Glomerular endothelial cell (primary cell): ENCODE measurements at places on chromosomes 7 and 10. TPM values are rescaled to one million over a fixed set of nuclear protein-coding genes. Genes with fewer than 3 reads are reported as not detected.

DNA sequence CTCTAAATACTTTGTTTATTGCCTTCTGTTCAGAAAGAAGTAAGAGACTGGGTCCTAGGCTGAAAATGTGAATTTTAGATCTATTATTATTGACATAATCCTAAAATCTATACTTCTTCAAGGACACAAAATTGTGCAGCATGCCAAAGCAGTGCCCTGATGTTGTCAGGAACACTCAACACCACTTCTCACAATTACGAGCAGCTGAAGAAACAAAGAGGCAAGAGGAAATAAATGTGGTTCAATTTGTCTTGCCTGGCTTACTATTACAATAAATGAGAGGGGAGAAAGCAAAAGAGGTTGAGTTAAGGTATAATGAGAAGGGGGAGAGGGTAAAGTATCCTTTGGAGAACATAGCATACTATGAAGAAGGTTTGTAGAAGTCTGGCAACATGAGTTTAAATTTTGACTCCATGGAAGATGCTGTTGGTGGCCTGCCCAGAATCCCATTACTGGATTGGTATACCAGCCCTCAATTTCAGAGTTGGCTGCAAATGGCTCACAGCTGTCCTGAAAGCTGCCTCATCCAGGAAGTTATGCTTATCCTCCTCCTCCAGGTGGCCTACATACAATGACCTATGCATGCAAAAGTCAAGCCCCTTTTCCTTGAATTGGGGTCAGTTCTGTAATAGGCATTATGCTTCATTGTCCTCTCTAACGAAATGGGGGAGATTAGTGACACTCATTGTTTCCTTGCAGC, 274.6 kb upstream of the SMIM30 start:
- DNase-seq = no peak

DNA sequence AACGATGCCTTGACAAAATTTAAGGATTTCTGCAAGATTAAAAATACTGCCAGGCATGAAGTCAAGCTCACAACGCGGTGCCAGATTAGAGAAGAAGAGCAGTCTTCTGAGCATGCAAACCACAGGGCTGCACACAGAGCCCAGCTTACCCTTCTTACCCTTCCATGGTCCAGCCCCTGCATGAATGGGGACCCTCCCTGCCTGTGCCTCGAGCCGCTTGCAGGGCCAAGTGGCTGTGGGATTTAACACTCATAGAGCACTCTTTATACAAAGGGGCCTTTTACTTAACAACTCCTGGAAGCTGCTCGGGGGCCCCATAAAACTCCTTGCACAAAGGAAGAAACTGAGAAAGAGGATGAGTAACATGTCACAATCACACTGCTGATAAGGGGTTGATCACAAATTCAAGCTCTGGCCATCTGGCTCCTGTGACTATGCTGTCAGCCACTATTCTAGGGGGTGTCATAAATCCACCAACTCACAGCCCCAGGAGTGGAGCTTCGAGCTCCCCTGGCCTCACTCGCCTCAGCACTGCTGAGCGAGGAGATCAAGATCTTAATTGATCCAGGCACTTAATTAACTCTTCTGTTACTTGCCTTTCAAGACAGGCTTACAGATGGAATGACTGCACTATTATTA, 514.8 kb downstream of the TNS3 start:
- DNase-seq = no peak

GPC2 gene
- total RNA-seq = 3.2 and 6.8 TPM in 2 replicates

DNA sequence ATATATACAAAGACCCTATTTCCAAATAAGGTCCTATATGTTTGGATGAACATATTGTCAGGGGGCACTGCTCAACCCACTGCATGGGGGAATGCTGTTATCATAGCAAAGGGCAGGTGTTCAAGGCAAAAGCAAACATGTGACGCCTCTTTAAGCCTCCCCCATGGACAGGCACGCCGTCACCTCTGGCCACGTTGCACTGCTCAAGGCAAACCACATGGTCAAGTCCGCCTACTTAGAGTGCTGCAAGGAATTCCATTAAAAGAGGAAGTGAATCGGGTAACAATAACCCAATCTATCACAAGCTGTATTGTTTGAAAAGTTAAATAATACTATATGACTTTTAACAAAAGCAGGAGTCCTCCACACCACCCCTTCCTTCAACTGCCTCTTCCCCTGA, 8.8 kb upstream of the CALD1 start:
- no peak for DNase-seq

GRCh38 chr10:126904516-126904817, 761 bp upstream of the DOCK1 start:
- no peak for DNase-seq

DNA sequence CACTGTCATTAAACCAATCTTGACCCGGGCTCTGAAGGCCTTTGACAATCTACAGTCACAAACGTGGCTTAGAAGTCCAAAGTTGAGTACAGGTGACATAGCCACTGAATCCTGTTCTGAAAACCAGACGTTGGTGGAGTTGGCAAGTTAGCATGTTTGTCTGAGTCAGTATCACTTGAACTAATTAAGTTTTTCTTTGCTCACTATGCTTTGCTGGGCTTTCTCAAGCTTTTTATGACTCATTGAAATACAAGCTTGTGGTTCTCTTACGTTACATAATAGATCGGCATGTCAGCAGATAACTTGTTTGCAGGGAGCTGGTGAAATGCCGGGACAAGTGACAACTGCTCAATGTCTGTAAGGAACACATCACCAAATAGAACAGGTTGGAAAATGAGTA, 53.8 kb downstream of the ARL5B start:
- no peak for DNase-seq

DNA sequence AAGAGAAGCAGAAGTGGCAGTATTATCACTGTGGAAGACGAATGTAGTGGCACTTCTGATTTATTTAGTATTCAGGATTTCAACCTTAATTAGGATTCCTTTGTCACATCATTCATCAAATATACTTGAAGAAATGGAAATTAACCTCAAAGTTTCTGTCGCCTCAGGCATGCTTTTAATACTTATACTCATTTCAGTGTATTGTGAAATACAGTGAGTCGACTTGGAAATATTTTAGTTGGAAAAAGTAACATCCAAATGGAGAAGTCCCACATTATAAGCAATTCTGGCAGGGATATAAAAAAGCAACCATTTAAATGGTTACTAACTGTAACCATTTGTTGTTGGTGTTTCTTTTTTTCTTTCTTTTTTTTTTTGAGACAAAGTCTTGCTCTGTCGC, 648.8 kb downstream of the ARL4A start:
- no peak for DNase-seq

- DNase-seq = no peak
Observed at GRCh38 chr10:61039868-61040267, 95.9 kb upstream of the RHOBTB1 start.

DNA sequence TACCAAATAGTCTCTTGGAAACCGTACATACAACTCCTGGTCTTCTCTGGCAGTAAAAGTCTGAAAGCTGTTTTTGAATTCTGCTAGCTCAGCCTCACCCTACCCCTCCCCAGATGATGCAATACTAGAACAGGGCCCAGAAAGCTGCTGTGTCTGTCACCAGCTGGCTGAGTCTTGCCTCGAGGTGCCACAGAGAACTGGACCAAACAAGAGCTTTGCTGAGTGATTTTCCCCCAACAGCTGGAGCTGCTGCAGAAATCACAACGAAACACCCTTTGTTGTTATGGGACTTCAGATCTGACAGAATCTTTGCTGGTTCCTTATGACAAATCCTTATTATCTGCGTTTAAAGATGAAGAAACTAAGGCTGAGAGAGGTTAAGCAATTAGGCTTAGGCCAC, 134.1 kb downstream of the SPAG6 start:
- DNase-seq = no peak

DNA sequence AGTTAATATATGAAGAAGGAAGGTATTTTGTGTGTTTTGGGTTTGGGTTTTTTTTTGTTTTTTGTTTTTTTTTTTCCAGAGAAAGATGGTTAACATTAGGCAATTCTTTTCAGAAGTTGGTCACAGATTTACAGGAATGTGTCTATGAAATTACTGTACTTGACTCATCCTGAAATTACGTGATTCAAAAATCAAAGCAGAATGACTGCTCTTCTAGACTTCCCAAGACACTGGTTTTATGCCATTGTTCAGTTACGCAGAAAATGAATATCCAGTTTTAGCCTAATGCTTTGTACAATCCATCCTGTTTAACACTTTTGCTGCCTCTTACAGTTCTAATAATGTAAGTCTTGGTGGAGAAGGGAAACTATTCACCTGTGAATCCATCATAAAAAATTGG, 39.7 kb upstream of the CELF2 start:
- no peak for DNase-seq

GRCh38 chr7:22718911-22719420, 8.0 kb upstream of the IL6 start:
- DNase-seq = no peak

- no peak for DNase-seq
Observed at GRCh38 chr7:57348646-57349269, 101.2 kb upstream of the ZNF716 start.

DNA sequence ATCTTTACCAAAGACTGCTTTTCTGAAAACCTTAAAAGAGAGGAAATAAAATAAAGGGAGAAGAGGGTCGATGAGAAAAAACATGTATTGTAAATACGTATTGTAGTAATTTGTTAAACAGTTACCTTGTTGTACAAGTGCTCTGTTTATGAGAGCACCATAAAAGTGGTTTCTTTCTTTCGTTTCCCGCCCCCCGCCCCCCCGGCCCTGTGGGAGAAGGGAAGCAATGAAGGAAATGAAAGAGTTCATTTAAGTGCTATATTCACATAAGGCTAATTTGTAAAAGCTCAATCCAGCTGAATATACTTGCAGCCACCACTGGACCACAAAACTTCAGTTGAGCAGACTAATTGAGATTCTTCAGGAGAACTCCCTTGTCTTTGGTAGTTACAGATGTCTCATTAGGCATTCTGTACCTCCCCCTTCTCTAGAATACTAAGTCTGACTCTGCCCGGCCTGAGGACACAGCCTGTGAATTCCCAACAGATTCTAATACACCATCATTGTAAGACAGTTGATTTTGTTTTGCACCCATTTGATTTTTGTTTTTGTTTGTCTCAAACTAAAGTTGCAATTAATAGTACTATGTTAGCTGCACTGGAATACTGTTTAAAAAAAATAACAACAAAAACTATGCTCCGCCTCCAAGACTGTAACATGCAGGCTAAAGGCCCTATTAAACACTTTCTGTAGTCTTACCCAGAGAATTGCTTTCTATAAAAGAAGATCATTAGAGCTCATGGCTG, 124.9 kb downstream of the ARHGAP12 start:
- DNase-seq = no peak

CLDN12 gene
- 9.5 and 11.1 TPM in 2 replicates for total RNA-seq

DNA sequence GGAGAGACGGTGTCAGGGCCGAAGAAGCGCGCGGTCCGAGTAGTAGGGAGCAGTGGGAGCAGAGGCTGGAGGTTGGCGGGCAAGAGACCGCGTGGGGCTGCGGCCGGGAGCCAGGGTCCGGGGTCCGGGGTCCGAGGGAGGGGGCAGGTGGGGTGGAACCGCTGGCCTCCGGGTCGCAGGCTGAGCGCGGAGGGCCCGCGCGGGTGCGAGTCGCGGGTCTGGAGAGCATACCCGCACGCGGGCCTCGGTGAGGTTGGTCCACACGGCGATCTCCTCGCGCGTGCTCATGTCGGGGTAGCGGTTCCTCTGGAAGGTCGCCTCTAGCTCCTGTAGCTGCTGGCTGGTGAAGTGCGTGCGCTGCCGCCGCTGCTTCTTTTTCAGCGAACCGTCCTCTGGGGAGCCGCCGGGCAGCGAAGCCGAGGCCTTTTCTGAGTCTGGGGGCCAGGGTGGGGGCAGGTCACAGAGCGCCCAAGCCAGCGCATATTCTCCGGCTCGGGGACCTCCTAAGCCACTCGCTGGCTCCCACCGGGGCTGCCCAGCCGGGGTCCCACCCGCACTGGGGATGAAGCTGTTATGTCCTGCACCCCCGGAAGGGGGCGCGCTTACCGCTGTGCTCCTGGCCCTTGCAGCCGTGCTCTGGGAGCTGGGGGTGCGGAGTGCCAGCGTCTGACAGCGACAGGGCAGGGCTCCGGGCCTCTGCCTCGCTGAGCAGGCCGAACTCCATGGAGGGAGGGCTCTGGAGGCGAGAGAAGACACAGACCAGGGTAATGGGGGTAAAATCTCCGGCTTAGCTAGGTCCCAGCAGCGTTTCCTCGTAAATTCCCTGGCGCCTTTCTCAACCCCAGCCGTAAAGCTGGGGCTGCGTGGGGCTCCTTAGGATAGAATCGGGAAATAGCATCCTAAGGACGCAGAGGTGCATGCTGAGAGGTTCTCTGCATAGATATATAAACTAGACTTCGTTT, 5.5 kb downstream of the ELOVL3 start:
- no peak for DNase-seq

- DNase-seq = no peak
Observed at GRCh38 chr10:5467207-5467535, 32.2 kb downstream of the CALML5 start.

GRCh38 chr10:95796504-95796903, 40.5 kb downstream of the ENTPD1 start:
- DNase-seq = no peak

GRCh38 chr10:86300399-86300925, 66.1 kb downstream of the GRID1 start:
- DNase-seq = no peak

- no peak for DNase-seq
Observed at GRCh38 chr10:87685832-87686574, 26.3 kb downstream of the PAPSS2 start.

MMP21 gene
- total RNA-seq = 0.53 TPM in 1 of 2 replicates, not detected in the other

DNA sequence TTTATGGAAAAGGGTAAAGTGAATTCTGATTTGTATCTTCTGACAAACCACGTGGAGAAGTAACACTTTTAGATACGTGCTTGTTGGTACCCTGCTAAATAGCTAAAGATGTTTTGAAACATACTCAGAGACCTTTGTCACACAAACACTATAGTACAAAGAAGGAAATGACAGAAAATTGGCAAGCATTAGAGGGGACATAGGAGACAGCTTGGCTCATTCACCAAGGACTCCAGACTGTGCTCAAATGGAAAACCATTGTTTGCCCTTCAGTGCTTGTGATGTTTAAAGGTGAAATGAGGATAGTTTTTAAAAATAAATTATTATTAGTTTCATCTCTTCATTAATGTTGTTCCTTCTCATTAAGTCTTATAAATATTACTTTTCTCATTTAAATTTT, 34.0 kb upstream of the CD36 start:
- DNase-seq = no peak

DNA sequence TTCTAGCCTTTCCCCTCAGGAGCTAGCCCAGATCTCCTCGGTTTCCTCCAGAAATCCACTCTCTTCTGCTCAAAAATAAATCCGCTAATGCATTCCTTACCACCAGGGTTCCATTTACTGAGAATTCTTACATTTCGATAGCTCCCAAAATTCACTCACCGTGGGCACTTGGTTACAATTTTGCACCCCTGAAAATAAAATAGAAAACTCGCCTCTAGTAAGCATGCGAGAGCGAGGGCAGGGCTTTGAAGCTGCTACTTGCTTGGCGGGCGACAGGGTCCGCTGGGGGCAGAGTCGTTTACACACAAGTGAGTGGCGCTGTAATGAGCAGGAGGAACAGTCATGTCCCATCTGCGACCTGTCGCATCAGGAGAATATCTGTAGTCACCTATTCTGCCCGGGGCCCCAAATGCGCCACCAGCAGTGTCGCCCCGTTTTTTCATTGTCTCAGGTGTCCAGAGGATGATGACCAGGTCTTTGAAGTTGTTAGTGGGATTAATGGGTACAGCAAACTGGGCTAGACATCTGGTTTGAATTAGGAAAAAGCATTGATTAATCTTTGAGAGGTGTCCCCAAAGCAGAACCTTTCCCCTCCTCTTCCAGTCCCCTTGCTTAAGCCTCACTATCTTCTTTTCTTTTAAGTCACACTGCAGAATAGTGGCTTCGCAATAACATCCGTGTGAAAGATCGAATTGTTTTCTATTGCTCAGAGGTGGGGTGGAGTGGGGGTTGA, 1.2 kb upstream of the MEOX2 start:
- no peak for DNase-seq

- no peak for DNase-seq
Observed at GRCh38 chr7:80017101-80017698, 117.4 kb upstream of the GNAI1 start.

SFRP5 gene
- total RNA-seq = not detected in 2 replicates

C10orf120 gene
- not detected in 2 replicates for total RNA-seq
